ENCODE measurements at places on chromosomes 1 and 21.

DNA sequence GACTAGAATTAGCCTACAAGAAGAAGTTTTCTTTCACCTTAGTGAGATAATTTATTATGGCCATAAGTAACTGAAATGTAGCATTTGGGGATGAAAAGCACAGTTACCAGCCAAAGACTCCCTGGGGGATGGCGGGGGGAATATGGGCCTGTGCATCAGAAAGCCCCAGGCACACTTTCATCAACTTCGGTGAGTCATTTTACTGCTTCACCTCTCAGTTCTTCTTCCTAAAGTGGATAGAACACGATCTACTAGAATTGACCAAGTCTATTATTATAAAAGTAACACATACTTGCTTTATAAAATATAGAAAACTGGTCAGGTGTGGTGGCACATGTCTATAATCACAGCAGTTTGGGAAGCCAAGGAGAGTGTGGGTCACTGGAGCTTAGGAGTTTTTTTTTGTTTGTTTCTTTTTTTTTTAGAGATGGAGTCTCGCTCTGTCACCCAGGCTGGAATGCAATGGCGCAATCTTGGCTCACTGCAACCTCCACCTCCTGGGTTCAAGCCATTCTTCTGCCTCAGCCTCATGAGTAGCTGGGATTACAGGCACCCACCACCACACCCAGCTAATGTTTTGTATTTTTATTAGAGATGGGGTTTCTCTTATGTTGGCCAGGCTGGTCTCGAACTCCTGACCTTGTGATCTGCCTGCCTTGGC, 141.8 kb downstream of the ZZZ3 start:
- DNase-seq = no peak

- no peak for DNase-seq
Measured at GRCh38 chr1:50415235-50416149, 7.8 kb downstream of the DMRTA2 start.

GRCh38 chr21:25578056-25578961, 29.0 kb downstream of the MRPL39 start:
- DNase-seq = no peak

DNA sequence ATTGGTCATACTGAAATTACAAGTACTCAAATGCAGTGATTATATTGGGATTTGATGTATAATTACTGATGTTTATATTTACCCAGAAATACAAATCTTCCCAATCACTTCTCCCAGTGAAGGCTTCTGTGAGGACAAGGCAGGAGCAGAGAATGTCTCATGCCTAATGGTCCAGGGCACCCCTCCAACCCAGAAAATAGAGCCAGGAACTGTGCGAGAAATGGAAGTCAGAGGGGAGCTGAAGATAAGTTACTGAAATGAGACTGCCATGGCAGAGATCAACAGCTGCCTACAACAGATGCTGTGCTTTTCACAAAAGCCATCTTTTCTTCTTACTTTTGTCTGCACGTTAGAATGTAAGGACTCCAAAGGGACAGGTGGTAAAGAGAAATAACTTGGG, 171.2 kb downstream of the TTLL7 start:
- DNase-seq = no peak

DNA sequence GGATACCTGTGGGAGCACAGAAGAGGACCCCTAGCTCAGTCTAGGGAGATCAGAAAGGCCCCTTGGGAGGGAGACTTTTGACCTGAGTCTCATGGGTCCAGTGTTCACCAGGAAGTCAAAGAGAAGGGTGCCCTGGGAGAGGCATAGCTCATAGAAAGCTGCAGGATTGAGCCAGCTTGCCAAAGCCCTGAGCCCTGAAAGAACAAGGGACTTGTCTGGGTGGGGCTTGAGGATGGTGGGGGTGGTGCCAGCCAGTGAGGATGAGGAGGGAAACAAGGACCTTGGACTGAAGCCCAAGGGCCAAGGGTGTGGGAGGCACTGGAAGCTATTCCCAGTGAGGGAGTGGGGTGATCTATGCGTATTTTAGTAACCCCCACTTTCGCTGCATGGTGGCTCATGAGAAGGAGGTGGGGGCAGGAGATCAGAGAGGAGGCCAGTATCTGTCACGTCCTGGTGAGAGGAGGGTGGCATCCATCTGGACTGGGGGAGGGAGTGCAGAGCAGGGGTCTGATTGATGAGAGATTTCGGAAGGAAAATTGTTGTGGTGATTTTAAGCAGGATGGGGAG, 28.4 kb downstream of the DMBX1 start:
- no peak for DNase-seq

DNA sequence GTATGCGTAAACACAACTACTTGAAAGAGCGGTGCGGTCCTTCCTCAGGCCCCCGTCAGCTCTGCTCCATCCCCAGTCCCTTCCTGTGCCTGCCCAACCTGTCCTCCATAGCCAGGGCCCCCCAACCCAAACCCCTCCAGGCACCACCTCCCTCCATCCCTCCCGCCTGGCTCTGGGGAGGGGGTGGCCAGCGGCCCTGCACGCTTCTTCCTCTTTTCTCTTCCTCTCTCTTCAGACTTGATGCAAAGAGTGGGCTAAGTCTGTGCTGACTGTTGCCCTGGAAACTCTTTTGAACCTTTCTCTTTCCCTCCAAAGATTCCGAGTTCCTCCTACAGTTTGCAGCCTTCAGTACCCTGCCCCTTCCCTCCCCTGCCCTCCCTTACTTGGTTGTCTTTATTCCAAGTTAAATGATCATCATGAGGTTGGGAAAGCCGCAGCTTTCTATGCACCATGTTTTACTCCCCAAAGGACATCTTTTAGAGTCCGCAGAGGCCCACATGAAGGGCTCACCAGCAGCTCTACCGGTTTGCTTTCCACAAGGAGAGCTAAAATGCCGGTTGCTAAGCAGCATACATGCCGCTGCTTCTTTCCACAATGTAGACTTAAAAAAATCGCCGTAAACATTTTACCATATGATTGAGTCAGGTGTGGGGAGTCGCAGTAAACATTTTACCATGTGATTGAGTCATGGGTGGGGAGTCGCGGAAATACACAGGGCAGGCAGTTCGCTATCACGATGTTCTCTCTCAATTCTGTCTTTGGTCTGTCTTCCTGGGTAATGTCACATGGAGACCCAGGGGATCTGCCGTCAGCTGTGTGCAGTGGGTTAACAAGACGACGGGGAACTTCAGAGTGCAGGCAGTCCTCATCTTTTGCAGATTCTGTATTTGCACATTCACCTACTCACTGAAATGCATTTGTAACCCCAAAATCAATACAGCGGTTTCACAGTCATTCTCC, 525.3 kb downstream of the KIF26B start:
- DNase-seq = no peak

DNA sequence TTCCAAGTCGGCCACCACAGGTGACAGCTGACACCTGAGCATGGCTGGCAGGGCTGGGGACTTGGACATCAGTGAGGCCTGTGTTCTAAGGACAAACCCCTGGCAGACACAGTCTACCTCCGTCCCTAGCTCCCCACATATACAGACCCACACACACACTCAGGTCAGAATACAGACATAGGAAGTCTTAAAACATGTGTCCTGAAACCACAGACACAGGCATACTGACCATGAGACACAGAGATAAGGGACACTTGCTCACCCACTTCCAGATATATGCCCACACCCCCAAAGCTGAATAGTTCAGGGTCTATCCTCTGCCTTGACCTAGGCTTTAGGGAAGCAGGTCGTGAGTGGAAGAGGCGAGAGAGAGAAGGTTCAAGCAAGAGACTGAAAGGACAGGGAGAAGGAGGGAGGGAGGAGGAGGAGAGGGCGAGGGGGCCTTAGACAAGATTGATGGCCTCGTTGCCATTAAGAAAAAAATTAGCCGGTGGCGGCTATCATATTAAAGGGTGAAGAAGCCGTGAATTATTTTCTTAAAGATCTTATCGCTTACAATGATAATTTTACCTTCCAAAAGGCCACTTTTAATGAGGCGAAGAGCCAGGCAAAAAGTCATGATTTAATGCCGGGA, 49.9 kb downstream of the TMEM53 start:
- no peak for DNase-seq

DNA sequence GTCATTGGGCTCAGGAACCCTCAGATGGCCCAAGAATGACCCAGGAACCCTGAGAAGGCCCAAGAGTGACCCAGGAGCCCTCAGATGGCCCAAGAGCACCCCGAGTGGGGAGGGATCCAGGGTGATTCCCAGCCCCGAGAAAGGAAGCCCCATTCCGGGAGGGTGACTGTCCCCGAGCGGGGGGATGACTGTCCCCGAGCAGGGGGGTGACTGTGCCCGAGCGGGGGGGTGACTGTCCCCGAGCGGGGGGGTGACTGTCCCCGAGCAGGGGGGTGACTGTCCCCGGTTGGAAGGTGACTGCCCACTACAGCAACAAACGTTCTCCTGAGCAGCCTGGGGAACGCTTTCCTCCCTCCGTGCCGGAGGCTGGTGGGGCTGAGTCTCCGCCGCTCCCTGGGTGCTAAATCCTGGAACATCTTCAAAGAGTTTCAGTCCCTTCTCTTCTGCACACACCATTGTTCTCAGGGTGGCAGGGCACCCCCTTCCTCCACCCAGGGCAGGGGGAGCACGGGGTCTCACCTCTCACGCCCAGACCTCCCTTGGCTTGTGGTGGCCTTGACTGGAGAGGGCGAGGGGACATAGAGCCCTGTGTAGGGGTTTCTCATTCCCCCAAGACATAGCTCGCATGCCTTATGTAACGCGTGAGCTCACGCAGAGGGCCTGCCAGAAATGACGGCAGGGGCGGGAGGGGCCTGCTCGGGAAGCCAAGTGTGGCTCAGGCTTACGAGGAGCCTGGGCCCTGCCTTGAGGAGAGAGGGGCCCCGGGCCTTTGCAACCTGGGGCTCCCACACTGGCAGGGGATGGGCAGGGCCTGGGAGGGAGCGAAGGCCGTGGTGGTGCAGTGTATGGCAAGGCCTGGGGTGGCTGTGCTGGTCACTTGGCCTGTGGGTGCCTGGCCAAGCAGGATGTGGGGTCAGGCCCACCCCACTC, 14.3 kb upstream of the SKI start:
- DNase-seq = no peak

DNA sequence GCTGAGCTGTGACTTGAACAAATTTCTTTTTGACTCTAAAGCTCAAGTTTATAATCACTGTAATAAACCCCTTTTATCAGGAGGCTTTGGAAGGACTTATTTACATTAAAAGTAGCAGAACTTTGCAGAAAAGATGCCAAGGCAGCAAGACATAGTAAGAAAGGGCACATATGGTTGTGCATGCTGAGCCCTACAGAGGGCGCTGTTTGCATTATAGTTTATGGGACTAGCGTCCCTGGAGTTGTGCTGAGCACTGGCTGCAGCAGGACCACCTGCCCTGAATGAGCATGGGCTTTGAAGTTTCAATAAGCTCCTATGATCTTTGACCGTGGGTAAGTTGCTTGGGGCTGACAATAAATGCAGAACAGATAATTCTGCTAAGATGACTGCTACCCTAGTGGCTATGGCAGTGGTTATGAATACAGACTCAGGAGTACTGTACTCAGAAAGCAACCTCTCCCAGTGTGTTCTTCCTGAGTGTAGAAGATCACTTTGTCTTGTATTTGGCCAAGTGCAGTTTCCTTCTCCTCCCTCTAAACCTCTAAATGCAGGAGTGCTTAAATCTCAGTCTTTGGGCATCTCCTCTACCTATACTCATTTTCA, 45.4 kb upstream of the USP1 start:
- no peak for DNase-seq

GRCh38 chr1:191707288-191707687, 451.0 kb upstream of the RGS18 start:
- DNase-seq = no peak

DNA sequence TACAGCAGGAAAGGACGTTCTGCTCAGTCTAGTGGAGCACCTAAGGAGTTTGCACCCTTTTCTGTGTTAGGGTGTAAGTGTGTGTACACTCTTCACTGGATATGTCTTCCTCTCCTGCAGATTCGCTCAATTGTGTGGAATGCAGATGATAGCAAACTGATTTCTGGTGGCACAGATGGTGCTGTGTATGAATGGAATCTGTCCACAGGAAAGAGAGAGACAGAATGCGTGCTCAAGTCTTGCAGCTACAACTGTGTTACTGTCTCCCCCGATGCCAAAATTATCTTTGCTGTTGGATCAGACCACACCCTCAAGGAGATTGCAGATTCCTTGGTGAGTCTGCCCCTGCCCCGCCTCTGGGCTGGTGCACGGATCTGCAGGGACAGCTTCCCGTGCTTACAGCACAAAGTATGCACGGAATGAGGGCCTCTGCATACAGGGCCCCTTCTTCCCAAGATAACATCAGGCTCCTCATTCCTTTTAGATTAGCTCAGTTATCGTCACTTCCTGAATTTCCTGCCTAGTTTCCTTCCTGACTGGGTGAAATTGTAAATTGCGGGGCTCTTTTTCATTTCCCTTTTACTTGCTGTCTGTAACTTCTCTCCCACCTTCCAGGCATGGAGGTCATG, 34.6 kb downstream of the CFAP57 start:
- DNase-seq = no peak

DNA sequence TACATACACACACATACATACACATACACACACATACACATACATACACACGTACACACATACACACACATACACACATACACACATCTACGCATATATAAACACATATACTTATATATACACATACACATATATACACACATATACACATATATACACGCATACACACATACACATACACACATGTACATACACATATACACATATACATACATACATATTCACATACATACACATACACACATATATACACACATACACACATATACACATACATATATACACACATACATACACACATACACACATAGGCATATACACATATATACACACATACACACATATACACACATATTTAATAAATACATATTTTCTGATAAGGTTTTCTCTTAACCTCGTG, 324.0 kb downstream of the RPS6KC1 start:
- no peak for DNase-seq

- DNase-seq = no peak
Measured at GRCh38 chr1:181998858-181999257, 62.7 kb downstream of the ZNF648 start.

DNA sequence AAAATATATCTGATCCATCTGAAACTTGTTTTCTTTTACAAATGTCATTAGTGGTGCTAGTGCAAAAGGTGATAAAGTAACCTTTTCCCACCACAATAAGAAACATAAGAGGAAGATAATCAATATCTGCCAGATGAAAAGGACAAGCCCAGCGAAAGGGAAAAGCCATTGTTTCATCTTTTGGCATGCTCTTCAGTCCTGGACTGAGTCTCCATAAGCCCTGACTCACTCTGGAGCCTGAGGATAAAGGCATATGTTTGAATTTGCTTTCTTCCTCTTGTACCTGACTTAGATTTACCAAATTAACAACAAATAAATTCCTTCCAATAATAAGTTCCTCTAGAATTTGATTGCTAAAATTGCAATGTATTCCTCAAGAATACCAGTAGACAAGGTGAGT, 13.6 kb downstream of the DNAJC11 start:
- no peak for DNase-seq

GRCh38 chr1:160567341-160567740, 12.0 kb downstream of the CD84 start:
- no peak for DNase-seq

- no peak for DNase-seq
Measured at GRCh38 chr1:224357626-224358124, 996 bp downstream of the CNIH4 start.

- DNase-seq = no peak
Measured at GRCh38 chr1:193115629-193116227, 6.1 kb upstream of the CDC73 start.
